ENCODE measurements at places on chromosomes 1 and 21. TPM values are rescaled to one million over a fixed set of nuclear protein-coding genes. Genes with fewer than 3 reads are reported as not detected.

DNA sequence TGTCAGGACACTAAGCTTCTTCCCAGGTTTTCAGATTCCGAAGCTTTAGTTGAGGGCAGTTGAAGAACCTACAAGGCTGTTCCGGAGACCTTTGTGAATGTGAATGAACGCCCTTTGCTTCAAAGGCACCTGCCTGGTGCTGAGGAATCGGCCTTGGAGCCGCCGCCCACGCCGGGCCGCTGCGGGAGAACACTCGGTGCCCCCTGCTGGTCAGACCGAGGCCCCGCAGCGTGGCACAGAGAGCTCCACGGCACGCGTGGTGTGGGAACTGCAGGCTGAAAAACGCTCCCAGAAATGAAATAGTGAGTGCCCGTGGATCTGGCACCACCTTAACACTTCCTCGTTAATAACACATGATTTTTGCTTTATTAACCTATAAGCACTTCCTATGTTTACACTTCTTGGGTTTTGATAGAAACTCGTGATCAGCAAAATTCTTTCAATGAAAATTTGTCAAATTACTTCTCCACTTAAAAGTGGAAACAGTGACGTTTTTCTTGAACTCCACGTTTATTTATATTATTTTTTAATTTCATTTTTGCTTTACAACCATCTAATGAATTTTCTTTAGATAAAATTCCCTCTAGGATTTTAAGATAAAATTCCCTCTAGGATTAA lies 460.6 kb downstream of the DSCAM start:
- DNase-seq, result peak; percentile 48

GRCh38 chr1:67618285-67619018 lies 66.5 kb upstream of the GADD45A start:
- DNase-seq, result peak; percentile 62

- no peak for DNase-seq
Observed at GRCh38 chr1:31924839-31925238, 13.3 kb downstream of the PTP4A2 start.

GRCh38 chr1:207404849-207405525 lies 49.1 kb upstream of the CR2 start:
- no peak for DNase-seq

DNA sequence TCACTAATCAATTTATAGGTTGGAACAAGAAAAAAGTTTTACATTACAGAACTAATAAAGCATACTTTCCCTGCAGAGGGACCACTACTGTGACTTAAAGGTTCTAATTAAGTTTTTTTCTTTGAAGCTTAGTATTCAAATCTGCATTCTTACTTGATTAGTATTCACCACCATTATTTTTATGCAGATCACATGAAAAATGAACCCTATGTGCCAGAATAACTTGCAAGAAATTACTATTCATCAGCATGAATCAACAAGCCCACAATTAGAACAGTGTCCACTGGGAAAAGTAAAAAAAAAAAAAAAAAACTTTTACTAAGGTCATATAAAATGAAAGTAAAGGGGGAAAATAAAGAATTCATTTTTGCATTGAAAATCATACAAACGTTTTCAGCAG lies 90.8 kb downstream of the SMYD3 start:
- no peak for DNase-seq

DNA sequence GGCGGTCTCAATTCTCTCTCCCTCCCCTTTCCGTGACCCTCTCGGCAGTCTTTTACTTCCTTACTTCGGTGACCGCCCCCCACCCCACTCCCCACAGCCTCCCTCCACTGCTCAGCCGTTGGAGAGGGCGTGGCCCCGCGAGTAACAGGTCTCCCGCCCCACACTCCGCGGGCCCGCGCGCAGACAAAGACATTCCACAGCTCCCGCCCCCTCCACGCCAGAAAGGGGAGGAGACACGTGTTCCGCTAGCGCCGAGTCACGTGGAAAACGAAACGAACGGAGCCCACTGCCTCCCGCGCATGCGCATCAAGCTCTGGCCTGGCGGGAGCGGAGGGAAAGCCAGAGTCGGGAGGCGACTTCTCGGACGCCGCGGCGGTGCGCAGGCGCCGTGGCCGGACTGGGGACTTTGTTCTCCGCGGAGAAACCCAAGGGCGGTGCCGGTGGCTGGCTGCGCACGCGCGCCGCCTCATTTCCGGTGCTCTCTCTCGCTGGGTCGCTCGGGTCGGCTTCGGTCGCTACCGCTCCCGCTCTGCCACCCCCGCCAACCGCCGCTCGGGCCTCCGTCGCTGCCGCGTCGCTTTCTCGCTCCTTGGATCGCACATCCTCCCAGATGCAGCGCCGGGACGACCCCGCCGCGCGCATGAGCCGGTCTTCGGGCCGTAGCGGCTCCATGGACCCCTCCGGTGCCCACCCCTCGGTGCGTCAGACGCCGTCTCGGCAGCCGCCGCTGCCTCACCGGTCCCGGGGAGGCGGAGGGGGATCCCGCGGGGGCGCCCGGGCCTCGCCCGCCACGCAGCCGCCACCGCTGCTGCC lies at the start of gene KHDRBS1:
Gene KHDRBS1, plus strand, starts transcription at position 483 of the 813 bp plus-strand sequence. Its CDS starts 128 bp downstream, at position 611.
- peak; percentile 99 for DNase-seq

- DNase-seq, result no peak
Observed at GRCh38 chr1:110161849-110162248, 11.6 kb downstream of the SLC6A17 start.

DNA sequence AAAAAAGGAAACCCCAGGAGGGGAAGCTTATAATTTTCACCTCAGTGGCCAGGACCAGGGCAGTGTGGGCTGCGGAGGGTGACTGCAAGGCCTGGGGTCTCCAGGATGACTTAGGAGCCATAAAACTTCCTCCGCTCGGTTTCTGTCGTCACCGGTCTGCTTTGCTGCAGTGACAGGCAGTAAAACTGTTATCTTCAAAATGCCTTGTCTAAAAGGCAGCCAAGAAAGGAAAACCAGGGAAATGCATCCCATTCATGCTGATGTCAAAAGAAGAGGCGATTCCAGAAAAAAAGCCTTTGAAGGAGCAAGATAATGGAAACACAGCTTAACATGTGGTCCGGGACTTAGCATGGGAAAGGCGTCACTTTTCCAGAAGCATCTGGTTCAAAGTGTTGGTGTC lies 42.0 kb downstream of the COL6A1 start:
- DNase-seq, result no peak

DNA sequence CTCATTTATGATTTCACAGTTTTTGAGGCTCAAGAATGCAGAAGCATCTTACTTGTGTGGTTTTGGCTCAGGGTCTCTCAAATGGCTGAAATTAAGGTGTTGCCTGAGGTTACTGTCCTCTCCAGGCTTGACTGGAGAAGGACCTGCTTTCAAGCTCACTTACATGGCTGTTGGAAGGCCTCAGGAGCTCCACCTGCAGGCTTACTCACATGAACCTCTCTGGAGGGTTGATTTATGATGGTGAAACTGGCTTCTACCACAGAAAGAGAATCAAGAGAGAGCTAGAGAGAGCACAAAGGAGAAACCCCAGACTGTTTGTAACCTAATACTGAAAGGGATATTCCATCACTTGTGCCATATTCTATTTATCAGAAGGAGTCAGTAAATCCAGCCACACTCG lies 6.2 kb upstream of the KCNK2 start:
- DNase-seq, result no peak

- no peak for DNase-seq
Observed at GRCh38 chr21:34945288-34945687, 103.8 kb downstream of the RUNX1 start.

DNA sequence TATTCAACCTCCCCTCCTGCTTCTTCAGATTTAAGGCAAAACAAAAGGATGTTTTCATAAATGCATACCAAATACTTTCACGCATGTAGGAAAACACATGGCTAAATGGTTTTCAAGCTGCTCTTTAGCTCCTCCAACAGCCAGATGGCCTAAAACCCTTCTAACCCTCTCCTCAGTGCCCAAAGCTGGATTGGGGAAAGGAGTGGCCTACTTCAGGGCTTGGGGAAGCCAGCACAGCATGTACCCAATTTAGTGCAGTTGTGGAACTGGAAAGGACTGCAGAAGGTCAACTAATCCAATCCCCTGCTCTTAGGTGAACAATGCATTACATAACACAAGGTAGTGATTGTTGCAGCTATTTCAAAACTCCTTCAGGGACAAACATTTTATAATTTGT lies 9.3 kb downstream of the F5 start:
- DNase-seq, result no peak

GRCh38 chr21:37758982-37759381 lies 157.3 kb downstream of the KCNJ6 start:
- DNase-seq, result no peak

The ORC1 gene
- total RNA-seq, result 0.10 TPM

The CORT gene
- total RNA-seq, result not detected

The HIVEP3 gene
- total RNA-seq, result 2.9 TPM

The FCRLB gene
- 0.44 TPM for total RNA-seq

The KIAA0040 gene
- total RNA-seq, result 6.2 TPM

The NME7 gene
- 4.0 TPM for total RNA-seq

The ANGPTL3 gene
- total RNA-seq, result not detected

The SERPINC1 gene
- not detected for total RNA-seq
